CD8-positive, alpha-beta memory T cell (primary cell): ENCODE measurements at places on chromosomes 16 and 17. TPM values are rescaled to one million over a fixed set of nuclear protein-coding genes. Genes with fewer than 3 reads are reported as not detected.

The ST6GALNAC2 gene
- 2.9 TPM for polyA plus RNA-seq

The ETV4 gene
- 0.09 TPM for polyA plus RNA-seq

The DNAH9 gene
- polyA plus RNA-seq: not detected

The CD300LF gene
- not detected for polyA plus RNA-seq

The FAAP100 gene
- 19.2 TPM for polyA plus RNA-seq

The KRT17 gene
- not detected for polyA plus RNA-seq

The KRT27 gene
- not detected for polyA plus RNA-seq

The SLC16A13 gene
- polyA plus RNA-seq: 1.4 TPM

The ACSM2A gene
- polyA plus RNA-seq: not detected

The SOX15 gene
- polyA plus RNA-seq: not detected

The ADORA2B gene
- 1.2 TPM for polyA plus RNA-seq

The CDH1 gene
- 0.94 TPM for polyA plus RNA-seq

The SLC5A11 gene
- not detected for polyA plus RNA-seq

The DNASE1L2 gene
- polyA plus RNA-seq: not detected

The TMEM106A gene
- polyA plus RNA-seq: 5.3 TPM

The CRYBA1 gene
- polyA plus RNA-seq: not detected

The HOXB13 gene
- not detected for polyA plus RNA-seq

The EVPL gene
- polyA plus RNA-seq: not detected

The GDPD3 gene
- polyA plus RNA-seq: not detected

The KRT28 gene
- polyA plus RNA-seq: not detected

The ATP2A3 gene
- 105 TPM for polyA plus RNA-seq

The INCA1 gene
- polyA plus RNA-seq: 0.58 TPM

The TUBB3 gene
- not detected for polyA plus RNA-seq

The TNRC6C gene
- 7.4 TPM for polyA plus RNA-seq

The TNFSF13 gene
- not detected for polyA plus RNA-seq

The OR2C1 gene
- polyA plus RNA-seq: 0.15 TPM

The SLC6A2 gene
- polyA plus RNA-seq: not detected

The NPIPA5 gene
- polyA plus RNA-seq: 0.77 TPM

The TP53TG3C gene
- polyA plus RNA-seq: not detected

The NLGN2 gene
- 0.06 TPM for polyA plus RNA-seq

The CCL14 gene
- polyA plus RNA-seq: not detected

The STAT5B gene
- polyA plus RNA-seq: 108 TPM

The HP gene
- polyA plus RNA-seq: not detected

The CDH5 gene
- polyA plus RNA-seq: not detected

The CNGB1 gene
- polyA plus RNA-seq: not detected

The NATD1 gene
- 3.0 TPM for polyA plus RNA-seq

The TPPP3 gene
- polyA plus RNA-seq: not detected

The TP53TG3F gene
- polyA plus RNA-seq: not detected

The TBX6 gene
- polyA plus RNA-seq: not detected

The SPNS2 gene
- polyA plus RNA-seq: 0.10 TPM

The GNAO1 gene
- 0.86 TPM for polyA plus RNA-seq

The WFDC1 gene
- not detected for polyA plus RNA-seq

The KCNH4 gene
- polyA plus RNA-seq: not detected

The TBC1D3B gene
- 0.49 TPM for polyA plus RNA-seq

The KRT20 gene
- polyA plus RNA-seq: not detected

The ZNF768 gene
- 2.5 TPM for polyA plus RNA-seq

The ABAT gene
- polyA plus RNA-seq: 3.0 TPM

The NGFR gene
- 0.37 TPM for polyA plus RNA-seq

The ABCC6 gene
- polyA plus RNA-seq: 0.18 TPM

The SPATA32 gene
- 0.33 TPM for polyA plus RNA-seq

The CES3 gene
- polyA plus RNA-seq: not detected
